M059J (cell line): ENCODE measurements at places on chromosomes 1 and 21. TPM values are rescaled to one million over a fixed set of nuclear protein-coding genes. Genes with fewer than 3 reads are reported as not detected.

The A3GALT2 gene
- total RNA-seq, result not detected in 2 replicates

The FCGR3B gene
- 1.0 TPM in 1 of 2 replicates, not detected in the other for total RNA-seq

The CRP gene
- not detected in 2 replicates for total RNA-seq

The SDCCAG8 gene
- 14.3 and 26.3 TPM in 2 replicates for total RNA-seq

The TMCO1 gene
- total RNA-seq, result 153 and 219 TPM in 2 replicates

The OR2AK2 gene
- total RNA-seq, result not detected in 2 replicates

The NFASC gene
- 17.6 and 24.1 TPM in 2 replicates for total RNA-seq

The KCNT2 gene
- 1.9 and 2.3 TPM in 2 replicates for total RNA-seq

DNA sequence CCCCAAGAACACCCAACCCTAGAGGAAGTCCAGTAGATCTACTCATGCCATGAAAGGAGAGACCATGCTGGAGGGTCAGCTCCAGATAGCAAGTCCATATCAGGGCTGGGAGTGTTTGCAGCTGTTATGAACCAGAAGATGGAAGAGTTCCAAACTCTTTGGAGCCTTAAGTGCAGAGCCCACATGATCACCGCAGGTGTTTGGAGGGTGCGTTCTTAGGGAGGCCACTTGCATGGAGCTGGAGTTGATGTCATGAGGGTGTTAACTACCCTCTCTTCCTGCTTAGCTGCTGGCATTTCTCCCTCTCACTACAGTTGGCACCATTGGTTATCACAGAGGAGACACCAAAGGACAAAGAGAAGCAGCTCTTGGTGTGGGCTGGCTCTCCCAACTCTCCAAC, 616.9 kb downstream of the AJAP1 start:
- no peak for DNase-seq

- peak; percentile 83 for DNase-seq
Measured at GRCh38 chr1:234149217-234149616, 224.0 kb upstream of the COA6 start.

DNA sequence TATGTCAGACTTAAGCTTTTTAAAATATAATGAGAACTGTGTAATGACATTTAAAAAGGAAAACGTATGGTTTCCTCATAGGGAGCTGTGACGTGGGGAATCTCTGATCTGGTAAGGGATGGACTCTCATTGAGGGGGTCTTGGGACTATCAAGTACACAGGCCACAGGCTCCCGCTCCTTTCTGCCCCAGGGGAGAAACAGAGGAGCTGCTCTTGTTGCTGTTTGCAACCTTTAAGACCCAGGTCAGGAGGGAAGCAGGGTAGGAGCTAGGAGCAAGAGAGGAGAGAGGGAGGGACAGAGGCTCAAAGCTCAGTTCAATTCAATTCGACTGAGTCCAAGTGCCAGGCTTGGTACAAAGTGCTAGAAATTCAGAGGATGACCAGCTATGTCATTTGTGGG, 185.1 kb upstream of the CSF3R start:
- DNase-seq, result no peak

DNA sequence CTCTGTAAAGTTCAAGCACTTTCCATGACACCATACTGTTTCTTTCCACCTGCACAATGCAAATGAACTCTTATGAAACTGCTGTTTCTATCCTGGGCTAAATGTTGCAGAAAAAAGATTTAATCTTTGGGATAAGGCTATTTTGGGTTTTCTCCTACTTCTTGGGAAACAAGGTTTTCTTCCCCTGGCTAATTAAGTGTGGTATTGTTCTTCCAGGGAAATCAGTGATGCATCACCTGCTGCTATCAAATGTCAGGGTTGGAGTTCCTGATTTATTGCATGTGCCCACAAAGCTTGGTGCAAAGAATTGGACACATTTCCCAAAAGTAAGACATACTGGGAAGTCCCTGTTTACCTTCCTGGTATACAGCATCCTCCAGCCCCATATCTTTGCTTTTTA, 6.0 kb upstream of the RGS4 start:
- no peak for DNase-seq

DNA sequence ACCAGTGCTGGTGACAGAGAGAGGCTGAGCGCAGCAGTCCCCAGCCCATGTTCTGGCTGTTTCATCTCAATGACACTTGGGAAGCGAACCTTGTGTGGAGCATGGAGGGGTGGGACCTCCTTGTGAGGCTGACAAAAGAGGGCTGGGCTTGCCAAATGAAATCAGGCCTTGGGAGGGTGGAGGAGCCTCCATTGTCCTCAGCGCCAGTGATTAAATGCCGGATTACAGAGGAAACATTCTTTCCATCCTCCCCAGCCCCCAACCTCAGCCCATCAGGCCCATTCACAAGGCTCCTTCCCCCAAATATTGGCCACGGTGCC, 63.3 kb upstream of the PAXBP1 start:
- no peak for DNase-seq

DNA sequence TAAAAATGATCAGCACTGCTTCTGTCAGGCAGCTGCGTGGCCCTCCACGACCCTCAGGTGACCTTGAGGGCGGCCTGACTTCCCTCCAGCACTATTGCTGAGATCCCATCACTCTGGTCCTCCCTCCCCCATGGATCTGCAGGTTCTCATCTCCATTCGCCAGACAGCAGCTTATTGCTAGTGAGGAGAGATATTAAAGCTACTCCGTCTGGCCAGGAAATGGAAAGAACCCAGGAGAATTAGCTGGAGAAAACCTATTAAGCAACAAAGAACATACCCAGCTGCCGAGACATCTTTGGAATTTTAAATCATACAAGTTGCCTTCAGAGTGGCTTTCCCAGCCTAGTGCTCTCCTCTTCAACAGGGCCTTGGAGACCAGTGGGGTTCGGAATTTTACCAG, 25.7 kb upstream of the KCNN3 start:
- DNase-seq, result no peak

GRCh38 chr1:206516728-206516990, 9.3 kb downstream of the RASSF5 start:
- no peak for DNase-seq

DNA sequence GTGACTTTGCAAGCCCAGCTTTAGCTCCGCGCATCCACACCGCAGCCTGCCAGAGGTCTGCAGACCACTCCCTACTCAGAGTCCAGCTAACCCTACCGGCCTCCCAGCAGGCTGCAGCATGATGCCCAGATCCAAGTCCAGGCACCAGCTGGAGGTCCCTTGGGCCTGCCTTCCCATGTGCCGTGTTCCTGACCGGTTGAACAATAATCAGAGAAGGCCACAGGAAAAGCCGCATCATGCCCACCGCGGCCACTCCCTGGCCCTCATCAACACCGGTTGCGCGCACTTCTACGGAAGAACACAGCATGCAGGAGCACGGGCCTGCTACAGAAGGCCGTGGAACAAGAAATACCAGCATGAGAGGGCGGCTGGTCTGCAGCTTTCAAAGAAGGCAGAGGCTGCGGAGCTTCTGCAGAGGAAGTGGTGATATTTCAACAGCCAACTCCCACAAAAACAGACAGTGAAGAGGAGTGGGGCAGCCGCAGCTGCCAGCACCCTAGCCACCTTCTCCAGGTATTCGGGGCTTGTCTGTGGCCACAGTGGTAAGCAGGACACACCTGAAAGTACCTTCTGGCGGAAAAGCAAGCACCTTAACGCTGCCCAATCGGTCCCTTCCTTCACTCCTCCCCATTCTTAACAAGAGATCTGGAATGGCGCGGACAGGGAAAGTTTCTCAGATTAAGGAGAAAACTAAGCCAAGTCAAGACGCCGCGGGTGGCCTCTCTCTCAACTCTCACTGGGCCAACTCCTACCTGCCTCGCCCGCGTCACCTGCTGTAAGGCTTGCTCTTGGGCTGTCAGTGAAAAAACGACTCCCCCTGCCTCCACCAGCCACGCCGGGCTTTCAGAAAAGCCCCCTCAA, 1.5 kb downstream of the PGBD5 start:
- no peak for DNase-seq

DNA sequence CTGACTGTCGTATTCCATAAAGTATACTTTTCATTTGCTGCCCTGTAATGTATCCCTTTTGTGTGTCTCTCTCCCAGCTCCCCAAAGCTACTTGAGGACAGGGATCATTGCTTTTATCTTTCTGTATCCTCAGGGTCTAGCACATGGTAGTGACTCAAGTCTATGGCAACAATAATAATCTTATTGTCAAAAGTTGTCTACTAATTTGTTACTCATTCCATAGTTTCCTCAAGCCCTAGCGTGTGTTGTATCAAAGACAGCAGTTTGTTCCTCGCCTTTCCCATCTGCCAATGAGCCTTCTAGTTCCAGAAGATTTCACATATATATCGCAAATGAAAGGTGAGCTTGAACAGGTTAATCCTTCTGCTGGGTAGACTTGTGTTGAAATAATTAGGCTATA, 9.8 kb upstream of the SLC30A1 start:
- DNase-seq, result no peak

DNA sequence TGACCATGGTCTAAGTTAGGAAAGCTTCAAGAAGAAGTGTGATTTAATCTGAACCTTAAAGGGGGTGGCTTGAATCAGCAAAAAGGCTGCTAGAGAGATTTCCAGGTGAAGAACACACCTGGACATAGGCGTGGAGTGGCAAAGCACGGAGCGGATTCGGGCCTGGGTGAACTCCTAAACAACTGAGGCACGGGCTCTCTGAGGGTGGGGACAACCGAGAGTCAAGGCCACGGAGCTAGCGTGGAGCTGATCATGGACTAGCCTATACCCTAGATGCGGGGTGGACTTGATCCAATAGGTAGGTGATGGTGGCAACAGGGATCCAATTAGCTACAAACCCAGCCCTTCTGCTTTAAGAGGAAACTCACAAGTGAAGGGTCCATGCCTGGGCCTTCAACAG, 27.8 kb downstream of the SYT2 start:
- no peak for DNase-seq

- DNase-seq, result no peak
Measured at GRCh38 chr1:212926372-212926771, 24.0 kb upstream of the VASH2 start.

GRCh38 chr21:37181059-37181458, 86.1 kb downstream of the VPS26C start:
- DNase-seq, result no peak

- DNase-seq, result no peak
Measured at GRCh38 chr1:110012100-110012780, 22.2 kb upstream of the STRIP1 start.

DNA sequence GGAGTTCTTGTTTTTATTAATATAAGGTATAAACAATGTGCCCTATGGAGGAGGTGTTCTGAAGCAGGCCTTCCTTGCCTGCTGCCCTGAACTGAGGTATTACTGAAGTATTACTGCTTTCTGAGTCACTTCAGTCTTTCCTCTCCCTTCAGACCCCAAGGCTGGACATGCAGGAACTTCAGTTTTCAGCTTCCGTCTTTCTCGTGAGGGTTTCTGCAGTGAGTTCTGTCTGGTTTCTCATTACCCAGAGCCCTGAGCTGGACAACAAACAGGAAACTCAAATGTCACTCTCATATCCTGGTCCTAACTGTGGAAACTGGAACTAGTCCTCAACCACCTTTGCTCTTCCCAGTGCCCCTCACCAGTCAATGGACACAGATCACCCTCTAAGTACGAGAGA, 46.8 kb downstream of the ELAVL4 start:
- no peak for DNase-seq

- DNase-seq, result no peak
Measured at GRCh38 chr1:9263276-9263855, 28.8 kb downstream of the H6PD start.

DNA sequence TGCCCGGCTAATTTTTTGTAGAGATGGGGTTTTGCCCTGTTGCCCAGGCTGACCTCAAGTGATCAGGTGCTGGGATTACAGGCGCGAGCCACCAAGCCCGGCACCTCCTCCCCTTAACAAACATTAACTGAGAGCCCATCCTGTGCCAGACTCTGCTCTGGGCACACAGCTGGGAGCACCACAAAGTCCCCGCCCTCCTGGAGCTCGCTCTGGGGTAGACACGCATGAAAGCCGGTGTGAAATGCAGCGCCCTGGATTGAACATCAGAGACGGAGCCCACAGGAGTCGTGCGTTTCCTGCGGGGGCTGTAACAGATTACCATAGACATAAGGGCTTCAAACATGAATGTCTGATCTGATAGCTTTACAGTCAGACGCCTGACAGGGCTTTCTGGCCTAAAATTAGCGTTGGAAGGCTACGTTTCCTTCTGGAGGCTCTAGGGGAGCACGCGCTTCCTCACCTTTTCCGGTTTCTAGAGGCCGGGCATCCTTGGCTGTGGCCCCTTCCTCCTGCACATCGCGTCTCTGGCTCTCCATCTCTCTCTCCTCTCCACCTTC, 14.3 kb downstream of the SLC27A3 start:
- no peak for DNase-seq

DNA sequence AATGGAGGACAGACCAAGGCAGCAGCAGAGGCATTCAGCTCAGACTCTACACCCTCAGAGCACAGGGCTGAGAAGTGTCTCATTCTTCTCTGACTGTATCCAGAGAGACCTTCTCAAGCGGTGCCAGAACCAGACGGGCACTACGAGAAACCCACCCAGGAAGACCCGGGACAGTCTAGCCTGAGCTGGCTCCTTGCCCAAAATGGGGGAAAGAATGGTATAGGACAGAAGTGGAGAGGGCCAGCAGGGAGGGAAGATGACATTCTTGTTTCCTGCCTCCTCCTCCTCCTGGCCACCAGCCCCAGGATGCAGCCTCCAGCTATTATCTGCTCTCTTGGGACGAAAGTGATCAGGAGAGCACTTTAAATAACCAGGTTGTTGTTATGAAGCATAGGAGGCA, 22.6 kb upstream of the PRELP start:
- DNase-seq, result no peak

- DNase-seq, result no peak
Measured at GRCh38 chr1:157117527-157118057, 18.0 kb upstream of the ETV3L start.

GRCh38 chr1:25703041-25703440, 86.5 kb downstream of the MAN1C1 start:
- no peak for DNase-seq

- no peak for DNase-seq
Measured at GRCh38 chr1:231776757-231777062, 150.1 kb downstream of the DISC1 start.

GRCh38 chr1:201566933-201567801, 28.2 kb downstream of the NAV1 start:
- no peak for DNase-seq

- DNase-seq, result peak; percentile 24
Measured at GRCh38 chr21:44013380-44014088, 1.4 kb downstream of the TRAPPC10 start.

DNA sequence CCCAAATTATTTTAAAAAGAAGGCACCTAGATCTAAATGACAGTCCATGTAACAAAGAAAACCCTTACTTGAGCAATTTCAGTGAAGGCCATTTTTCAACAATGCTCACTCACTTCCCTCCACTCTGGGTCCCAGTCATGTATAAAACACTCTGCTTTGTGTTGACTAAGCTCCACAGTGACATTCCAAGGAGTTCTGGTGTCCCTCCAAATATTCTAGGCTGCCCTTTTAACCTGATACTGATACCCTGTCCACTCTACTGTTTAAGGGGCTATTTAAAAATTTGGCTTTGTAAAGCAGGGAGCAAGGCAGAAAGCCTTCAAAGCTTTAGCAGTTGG, 73.6 kb downstream of the GNG12 start:
- peak; percentile 56 for DNase-seq
